Sigmoid colon (tissue), 7 donors: ENCODE measurements at places on chromosomes 5 and 9. TPM values are rescaled to one million over a fixed set of nuclear protein-coding genes. Genes with fewer than 3 reads are reported as not detected.

GRCh38 chr9:35816708-35817107 lies 1.9 kb upstream of the HINT2 start:
- no peak for DNase-seq

DNA sequence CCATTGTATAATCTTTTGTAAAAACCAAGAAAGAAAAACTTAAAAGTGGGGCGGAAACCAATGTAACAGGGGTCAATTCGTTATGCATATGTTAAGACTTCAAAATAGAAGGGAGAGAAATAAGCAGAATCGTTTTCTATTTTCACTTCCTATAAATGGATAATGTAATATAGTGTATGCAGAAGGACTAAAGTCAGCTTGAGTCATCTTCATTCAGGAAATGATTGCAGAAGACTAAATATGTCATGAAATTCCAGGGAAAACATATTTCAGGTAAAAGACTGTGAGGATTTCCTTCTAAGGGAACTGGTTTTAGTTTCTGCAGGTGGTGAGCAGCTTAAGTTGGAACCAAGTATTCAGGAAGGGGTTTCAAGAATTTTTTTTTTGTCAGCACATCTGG lies 753.3 kb downstream of the IRX1 start:
- DNase-seq = no peak

TICAM2 gene
- 0.99 TPM for total RNA-seq

- DNase-seq = no peak
Observed at GRCh38 chr5:171050916-171051315, 189.1 kb downstream of the RANBP17 start.

GRCh38 chr5:174725261-174725990 lies 1.0 kb downstream of the MSX2 start:
- DNase-seq = no peak

DNA sequence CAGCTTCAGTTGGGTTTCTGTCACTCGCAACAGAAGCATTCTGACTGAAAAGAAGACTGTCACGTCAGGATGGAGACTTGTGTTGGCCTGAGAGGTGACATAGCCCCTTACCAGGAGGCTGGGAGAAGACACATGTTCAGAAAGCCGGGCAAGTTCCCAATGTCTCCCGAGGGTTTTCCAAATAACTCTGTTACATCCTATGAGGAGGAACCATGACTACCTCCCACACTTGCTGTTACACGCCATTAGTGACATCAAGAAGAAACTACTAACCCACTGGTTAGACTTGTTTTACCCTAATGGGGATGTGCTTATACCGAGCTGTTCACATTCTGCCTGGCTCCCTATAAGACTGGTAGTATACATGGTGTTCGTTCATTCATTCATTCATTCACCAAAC lies 33.3 kb downstream of the SH3PXD2B start:
- peak; percentile 69 for DNase-seq

DNA sequence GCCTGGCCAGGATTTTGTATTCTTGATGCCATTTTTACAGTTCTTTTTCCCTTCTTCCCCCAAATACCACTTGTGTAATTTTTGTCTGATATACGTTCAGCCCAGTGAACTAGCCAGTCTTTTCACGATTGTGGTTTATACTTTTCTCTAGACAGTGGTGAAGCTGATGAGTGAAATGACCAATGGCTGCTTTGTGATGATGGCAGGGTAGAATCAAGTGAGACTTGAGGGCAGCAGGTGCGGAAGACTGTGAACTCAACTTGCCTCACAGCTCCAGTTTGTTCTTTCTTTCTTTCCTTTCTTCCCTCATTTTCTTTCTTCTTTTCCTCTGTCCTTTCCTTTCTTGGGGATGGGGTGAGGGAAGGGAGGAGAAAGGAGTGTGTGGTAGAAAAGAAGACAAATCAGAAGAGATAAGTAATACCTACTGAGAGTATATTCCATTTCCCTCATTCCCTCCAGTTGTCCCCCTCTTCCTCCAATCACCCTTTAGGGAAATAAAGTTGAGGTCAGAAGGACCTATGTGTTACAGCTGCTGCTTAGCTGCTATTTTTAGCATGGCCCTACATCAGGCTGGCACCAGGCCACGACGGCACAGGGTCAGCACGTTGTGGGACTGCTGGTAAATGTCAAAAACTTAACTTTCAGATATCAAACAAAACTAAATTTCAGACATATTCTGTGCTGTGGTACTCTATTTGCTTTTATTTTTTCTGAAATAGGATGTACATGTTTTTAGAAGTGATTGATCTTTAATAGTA lies 12.3 kb downstream of the ZSWIM6 start:
- DNase-seq = no peak

- no peak for DNase-seq
Observed at GRCh38 chr9:116342941-116343340, 189.3 kb downstream of the PAPPA start.

UBQLN1 gene
- total RNA-seq = 104 TPM

GRCh38 chr9:87890837-87891236 lies 8.2 kb downstream of the SPATA31E1 start:
- no peak for DNase-seq

- peak; percentile 71 for DNase-seq
Observed at GRCh38 chr5:95900383-95900958, 61.2 kb downstream of the ELL2 start.

DNA sequence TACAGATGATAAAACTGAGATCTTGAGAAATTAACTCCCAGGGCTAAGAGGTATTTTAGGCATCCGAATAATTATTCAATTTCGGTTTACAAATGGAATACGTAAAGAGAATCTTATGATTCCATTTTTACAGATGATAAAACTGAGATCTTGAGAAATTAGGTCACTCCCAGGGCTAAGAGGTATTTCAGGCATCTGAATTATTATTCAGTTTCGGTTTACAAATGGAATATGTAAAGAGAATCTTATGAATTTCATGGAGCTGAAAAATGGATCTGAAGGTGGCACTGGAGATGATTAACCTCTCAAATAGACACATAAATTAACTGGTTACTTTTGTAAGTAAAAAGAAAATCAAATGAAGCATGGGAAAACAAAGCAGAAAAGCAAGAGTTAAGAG lies 44.2 kb downstream of the FGF1 start:
- DNase-seq = no peak

NHP2 gene
- total RNA-seq = 77.8 TPM

- no peak for DNase-seq
Observed at GRCh38 chr5:170387775-170388639, 1.2 kb downstream of the KCNMB1 start.

GRCh38 chr9:105901514-105902109 lies 207.3 kb downstream of the TMEM38B start:
- no peak for DNase-seq

DNA sequence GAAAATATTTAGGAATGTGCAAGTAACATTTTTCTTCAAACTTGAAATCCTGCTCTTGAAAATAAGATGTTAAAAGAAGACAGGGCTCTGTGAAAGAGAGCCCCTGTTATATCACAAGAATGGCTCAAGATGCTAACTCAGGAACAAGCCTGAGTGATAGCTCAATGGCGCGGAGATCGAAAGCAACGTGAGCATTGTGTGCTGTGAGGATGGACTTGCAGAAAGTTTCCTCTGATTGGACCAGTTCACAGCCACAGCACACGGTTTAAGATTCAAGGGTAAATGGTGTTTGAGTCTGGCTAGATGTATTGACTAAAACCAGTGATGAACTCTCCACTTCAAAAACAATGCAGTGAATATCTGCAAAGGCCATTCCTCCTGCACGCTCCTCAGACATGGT lies 2387.0 kb downstream of the MAT2B start:
- DNase-seq = no peak

WDR31 gene
- total RNA-seq = 1.9 TPM

GRCh38 chr9:129382281-129383018 lies 204.4 kb upstream of the IER5L start:
- peak; percentile 72 for DNase-seq

SETD9 gene
- total RNA-seq = 15.1 TPM
